Activated CD8-positive, alpha-beta T cell treated with anti-CD3 and anti-CD28 coated beads for 36 hours (primary cell): ENCODE measurements at places on chromosomes 4 and X.

DNA sequence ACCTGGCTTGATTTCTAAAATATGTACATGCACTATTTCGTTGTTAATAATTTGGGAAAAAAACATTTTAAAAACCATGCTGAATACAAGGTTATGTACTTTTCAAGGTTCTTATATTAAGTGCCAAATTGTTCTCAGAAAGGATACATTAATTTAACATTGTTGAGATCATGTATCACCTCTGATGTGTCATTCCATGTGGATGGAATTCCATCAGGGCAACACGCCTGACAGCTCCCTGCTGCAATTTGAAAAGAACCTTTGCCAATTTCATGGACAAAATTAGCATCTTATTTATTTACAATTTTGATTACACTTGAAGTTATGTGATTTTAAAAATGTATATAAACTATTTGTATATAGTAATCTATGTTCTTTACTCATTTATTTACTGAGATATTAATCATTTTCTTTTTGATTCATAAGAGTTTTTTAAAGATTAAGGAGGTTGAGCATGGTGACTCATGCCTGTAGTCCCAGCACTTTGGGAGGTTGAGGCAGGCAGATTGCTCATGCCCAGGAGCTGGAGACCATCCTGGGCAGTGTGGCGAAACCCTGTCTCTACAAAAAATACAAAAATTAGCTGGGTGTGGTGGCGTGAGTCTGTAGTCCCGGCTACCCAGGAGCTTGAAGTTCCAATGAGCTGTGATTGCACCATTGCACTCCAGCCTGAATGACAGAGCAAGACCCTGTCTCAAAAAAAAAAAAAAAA, 142.8 kb downstream of the ENPP6 start:
- no peak for DNase-seq

GRCh38 chr4:134202166-134202956, 772 bp upstream of the PABPC4L start:
- no peak for DNase-seq

- no peak for DNase-seq
Observed at GRCh38 chr4:119832776-119833175, 204.2 kb upstream of the PDE5A start.

DNA sequence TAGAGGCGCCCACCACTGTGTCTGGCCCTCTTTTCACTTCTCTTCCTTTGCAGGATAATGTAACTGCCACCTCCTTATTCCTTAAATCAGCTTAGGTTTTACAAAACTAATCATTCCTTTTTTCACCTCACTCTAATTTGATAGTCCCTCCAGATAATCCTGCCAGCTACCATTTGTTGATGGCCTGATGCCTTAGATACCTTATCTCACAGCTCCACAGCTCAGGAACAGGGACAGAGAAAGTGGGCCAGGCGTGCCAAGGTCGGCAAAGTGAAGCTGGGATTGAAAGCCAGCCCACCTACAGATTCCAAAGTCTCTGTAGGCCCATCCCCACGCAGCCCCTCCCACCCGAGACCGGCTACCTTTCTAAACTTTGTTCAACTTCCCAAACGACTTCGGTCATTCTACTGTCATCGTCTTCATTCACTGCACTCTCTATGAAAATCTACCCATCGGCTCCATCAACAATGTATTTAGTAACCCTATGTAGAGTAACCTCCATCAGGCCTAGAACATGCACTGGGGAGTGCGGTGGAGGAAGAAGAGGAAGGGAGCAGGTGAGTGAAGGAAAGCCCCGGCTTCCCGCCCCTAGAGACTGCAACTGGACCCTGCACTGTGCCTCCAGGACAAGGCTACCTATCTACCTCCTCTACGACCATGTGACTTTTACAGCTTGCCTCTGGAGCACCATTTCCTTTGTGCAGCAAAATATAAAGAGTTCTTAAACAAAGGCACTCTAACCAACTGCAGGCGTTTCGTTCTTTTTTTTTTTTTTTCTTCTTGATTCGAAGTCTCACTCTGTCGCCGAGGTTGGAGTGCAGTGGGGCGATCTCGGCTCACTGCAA, 1.5 kb downstream of the CASP6 start:
- DNase-seq: no peak

DNA sequence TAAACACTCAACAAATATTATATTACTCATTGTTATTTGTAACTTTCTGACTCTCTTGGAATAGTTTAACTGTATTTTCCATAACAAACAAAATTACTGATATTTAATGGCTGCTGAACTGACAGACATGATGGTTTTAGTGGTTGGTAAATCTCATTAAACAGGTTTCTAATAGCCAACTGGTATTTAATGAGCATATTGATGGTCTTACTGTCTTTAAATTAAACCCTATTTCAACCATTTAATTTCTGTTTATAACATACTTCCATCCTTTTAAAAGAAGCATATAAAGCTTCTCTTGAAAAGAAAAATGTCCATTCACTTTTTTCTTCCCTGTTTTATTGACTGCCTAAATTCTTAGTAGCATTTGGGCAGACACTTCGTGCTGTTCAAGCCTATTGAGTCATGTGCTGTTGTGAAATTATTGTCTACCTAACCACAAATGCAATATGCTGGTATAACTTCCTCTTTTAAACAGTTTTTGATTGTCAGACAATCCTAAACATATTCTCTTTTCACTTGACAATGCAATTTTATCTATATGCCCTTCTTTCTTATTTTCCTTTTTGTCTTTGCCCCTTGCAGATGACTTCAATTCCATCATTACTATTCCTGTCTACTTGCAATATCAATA, 163.9 kb upstream of the SLC7A11 start:
- no peak for DNase-seq
